ENCODE measurements at places on chromosomes 2 and 18.

GRCh38 chr2:6626401-6627012, 239.2 kb downstream of the CMPK2 start:
- no peak for DNase-seq

DNA sequence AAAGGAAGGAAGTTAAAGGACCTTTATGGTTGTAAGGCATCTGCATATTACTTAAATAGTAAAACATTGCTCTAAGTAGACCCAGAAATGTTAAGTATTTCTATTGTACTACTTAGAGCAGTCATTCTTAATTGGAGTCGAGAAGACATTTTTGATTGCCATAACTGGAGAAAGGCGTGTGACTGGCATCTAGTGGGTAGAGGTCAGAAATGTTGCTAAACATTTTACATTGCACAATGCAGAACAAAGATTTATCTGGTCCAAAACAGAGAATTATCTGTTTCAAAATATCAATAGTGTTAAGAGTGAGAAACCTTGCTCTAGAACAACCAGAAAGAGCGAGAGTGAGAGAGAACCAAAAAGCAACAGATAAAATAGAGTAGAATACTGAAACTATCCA, 23.3 kb upstream of the ROCK1 start:
- no peak for DNase-seq

DNA sequence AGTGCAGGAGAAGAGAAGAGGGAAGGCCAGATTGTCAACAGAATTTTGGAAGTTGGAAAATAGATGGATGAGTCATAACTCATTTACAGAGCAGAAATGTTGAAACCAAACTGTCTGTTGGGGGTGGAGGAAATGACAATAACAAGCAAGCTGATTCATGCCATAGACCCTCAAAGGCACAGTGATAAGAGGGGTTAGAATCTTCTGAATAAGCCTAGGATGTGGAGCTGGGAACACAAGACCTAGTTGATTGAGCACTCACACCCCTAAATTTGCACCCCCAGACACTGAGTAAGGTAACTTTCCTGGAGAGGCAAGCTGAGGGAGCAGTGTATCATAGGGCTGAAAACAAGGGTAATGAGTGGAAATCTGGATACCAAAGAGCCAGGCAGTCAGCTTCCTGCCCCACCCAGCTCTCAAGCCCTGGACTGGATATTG, 141.4 kb downstream of the SCG2 start:
- DNase-seq = no peak

GRCh38 chr2:110888411-110888810, 156.0 kb downstream of the ACOXL start:
- DNase-seq = no peak

DNA sequence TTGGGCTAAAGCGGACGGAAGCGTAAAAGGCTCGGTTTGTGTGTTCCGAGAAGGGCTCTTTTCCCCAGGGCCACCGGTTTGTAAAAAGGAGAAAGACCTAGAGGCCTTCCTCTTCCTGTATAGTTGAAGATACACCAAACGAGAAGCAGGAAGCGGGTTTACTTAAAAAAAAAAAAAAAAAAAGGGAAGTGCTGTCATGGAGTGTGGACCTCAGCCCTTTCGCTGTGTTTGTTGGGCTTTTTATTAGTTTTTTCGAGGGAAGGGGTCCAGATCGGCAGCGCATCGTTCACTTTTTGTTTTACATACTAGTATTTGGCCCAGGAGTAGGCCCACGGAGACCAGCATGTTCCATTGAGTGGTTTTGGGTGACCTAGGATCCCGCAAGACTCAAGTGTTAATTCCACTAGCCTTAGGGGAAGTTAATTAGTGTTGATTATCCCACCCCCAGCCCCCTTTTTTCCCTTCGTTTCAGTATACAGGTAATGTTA, 676 bp downstream of the ACTR2 start:
- no peak for DNase-seq

DNA sequence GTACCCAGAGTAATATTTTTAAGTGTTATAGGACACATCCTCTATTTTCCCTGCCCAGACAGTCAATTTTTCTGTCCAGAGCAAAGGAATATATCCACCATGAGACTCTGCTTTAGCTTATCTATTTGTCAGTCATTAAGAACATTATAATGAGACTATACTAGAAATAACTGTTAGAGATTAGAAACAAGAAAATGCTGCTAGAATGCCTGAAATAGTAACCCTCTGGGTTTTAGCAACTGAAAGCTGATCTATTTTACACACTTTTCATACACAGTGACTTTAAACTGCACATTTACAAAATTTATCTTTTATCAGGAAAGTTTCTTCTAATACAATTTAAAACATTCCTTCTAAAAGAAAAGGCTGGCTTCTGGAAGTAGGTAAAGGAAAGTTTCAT, 39.6 kb downstream of the MBD2 start:
- no peak for DNase-seq

Data from cortex of kidney (tissue), 1 donor.